DMS53 (cell line): ENCODE measurements at places on chromosomes 2 and 18.

GRCh38 chr2:124535816-124536215 is 510.7 kb downstream of the CNTNAP5 start:
- no peak for DNase-seq

- peak; percentile 9 for DNase-seq
Observed at GRCh38 chr2:51722311-51722710, 690.4 kb upstream of the NRXN1 start.

GRCh38 chr2:17688600-17688999 is 65.0 kb downstream of the SMC6 start:
- DNase-seq = no peak

DNA sequence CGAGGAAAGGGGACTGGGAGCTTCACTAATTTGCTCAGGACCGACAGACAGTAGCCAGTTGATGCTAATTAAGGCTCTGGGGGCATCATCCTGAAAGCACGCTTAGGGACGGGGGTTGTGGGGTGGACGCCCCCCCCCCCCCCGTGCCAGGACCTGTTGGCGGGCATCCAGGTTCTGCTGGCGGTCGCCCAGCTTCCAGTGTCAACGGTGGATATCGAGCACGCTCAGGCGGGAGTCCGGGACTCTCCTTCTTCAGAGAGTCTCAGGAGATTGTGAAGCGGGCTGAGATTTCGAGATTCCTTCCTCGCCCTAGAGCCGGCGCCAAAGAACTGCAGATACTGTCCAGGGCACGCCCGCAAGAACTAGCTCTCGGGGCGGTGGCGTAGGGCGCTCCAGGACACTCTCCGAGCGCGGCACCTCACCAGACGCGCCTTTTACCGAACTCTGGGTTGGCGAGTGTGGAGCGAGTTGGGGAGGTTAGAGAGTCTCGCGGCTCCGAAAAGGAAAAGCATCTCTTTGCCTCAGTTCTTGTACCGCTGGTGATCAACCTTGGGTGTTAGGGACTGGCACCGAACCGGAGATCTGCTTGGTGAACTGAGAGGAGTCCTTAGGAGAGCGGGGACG is 5.6 kb downstream of the RAX start:
- DNase-seq = peak; percentile 65

DNA sequence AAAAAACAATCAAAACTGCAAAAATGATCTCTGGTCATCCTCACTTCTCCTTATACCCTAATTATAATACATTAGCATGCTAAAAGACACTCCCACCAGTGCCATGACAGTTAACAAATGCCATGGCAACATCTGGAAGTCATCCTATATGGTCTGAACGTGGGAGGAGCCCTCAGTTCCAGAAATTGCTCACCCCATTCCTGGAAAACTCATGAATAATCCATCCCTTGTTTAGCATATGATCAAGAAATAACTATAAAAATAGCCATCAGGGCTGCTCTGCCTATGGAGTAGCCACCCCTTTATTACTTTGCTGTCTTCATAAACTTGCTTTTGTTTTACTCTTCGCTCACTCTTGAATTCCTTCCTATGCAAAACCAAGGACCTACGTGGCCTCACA is 5.7 kb upstream of the C2orf80 start:
- DNase-seq = no peak

DNA sequence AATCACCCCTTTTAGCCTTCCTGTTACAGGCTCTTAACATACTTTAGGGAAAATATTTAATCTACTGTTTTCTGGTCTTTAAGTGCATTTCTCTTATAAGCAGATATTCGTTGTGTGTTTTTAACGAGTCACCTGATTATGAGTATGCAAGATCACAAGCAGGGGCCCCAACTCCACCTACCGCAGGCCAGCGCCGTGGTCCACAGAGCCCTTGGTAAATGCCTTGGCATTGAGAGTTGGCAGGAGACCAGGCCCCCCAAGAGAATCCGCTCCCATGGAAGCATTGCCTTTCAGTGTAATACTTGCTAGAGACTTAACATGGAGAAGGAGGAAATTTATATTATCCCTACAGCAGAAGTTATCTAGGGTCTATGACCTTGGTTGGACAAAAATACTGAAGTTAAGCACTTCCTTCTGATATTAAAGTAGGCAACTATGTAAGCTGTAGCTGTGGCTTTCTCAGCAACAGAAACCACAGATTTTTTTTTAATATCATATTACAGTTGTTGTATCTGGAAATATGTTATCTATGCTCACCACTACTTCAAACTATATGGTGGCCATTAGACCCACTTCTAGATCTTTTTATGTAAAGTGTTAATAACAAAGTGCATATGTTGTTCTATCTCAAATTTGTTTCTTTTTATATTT is 241.8 kb upstream of the MGAT5 start:
- no peak for DNase-seq

DNA sequence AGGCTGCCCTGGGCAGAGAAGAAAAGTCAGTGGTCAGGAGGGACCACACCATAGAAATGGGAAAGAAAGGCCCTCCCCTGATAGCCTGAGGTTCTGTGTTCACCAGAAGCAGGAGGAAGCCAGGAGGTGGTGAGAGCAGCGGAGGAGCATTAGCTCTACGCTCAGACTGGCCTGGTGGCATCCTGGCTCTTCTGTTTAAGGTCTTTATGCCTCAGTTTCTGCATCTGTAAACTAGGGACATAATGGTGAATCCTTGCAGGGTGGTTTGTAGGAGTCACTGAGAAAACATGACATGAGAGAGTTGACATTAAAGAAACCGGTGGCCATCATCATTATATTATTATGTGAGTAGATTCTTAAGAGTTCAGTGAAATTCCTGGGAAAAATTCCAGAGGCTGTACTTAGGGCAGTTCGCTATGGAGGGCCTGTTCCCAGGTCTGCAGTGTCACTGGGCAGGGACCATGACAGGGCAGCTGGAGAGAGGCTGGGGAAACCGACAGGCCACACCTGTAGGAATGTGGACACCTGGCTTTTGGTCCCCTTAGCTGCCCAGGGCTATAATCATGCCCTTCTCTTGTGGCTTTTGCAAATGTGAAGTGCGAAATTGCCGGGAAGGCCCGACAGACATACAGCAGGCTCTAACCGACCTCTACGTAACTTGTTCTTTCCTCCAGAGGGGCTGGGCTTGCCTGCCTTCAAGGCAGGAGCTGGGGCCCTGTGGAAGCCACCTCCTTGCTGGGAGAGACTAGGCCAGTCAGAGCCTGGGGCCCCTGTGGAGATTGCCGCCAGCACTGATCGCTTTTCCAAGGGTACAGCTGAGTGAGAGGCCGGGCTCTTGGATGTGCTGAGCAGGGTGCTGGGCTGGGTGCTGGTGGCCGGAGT is 31.0 kb downstream of the GLI2 start:
- DNase-seq = no peak

DNA sequence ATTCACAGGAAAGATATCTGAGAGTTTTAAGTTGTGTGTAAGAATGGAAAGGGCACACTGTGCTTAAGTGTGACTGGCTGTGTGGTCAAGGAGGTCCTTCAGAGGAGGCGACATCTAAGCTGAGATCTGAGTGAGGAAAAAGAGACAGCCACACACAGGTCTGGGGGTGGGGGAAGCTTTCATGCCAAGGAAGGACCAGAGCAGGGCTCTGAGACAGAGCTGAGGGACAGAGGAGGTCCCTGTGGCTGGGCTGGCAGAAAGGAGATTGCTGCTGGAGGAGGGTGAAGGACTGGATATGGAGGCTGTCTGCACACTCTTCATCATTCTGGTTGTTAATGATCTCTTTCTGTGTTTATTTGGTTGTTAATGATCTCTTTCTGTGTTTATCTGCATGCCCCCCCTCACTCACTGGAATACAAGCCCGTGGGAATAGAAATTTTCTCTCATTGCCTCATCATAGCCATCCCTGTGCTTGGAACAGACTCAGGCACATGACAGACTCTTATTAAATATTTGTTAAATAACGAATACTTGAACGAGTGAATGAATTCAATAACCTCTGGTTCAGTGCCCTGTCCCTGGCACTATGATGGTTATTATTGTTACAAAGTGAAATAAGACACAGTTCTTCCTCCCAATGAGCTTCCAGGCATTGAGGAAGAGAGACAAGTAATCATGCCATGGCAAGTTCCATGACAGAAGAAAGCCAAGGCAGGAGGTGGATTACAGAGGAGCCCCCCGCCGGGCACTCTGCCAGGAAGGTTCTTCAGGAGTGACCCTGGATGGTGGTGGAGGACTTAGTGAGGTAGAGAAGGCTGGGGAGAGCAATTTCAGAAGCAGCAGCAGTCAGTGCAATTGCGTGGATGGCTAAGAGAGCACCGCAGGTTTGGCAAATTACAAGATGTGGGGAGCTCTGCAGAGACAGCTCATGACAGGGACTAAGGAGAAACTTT is 399.4 kb upstream of the HS6ST1 start:
- DNase-seq = no peak

DNA sequence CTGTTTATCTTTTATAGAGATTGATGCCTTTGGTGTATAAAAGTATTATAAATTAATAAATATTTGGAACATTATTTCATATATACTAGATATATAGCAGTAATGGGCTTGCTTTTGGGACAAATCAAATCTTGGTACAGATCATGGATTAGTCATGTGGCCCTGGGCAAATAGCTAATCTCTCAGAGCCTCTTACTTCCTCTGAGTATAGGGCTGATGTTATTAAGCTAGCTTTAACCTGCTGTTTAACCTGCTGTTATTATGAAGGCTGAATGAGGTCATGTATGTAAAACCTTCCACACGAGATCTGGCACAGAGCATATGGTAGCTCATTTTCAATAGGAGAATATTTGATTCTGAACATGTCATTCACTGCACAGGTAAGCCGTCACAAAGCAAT is 5.7 kb downstream of the ITGB6 start:
- DNase-seq = peak; percentile 21

GRCh38 chr2:235793163-235793752 is 299.4 kb downstream of the AGAP1 start:
- DNase-seq = peak; percentile 14

- no peak for DNase-seq
Observed at GRCh38 chr2:14628901-14629300, 3.6 kb upstream of the LRATD1 start.

GRCh38 chr2:170533156-170533555 is 182.0 kb upstream of the SP5 start:
- peak; percentile 76 for DNase-seq

GRCh38 chr2:232652505-232652851 is 19.1 kb downstream of the EFHD1 start:
- no peak for DNase-seq

- no peak for DNase-seq
Observed at GRCh38 chr2:156704617-156705016, 268.4 kb downstream of the GPD2 start.

DNA sequence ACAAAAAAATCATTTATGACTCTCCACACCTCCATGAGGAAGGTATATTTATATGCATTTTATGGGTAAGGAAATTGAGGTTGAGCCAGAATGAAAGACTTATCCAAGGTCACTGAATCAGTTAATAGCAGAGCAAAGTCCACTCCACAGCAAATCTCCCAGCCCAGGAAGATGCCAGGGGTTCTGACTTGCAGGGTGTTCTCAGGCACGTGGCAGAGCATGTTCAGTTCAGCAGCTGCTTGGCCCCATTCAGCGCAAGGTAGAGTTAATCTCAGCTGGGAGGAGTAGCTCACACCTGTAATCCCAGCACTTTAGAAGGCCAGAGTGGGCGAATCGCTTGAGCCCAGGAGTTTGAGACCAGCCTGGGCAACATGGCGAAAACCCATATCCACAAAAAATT is 17.8 kb upstream of the DGKD start:
- DNase-seq = no peak

DNA sequence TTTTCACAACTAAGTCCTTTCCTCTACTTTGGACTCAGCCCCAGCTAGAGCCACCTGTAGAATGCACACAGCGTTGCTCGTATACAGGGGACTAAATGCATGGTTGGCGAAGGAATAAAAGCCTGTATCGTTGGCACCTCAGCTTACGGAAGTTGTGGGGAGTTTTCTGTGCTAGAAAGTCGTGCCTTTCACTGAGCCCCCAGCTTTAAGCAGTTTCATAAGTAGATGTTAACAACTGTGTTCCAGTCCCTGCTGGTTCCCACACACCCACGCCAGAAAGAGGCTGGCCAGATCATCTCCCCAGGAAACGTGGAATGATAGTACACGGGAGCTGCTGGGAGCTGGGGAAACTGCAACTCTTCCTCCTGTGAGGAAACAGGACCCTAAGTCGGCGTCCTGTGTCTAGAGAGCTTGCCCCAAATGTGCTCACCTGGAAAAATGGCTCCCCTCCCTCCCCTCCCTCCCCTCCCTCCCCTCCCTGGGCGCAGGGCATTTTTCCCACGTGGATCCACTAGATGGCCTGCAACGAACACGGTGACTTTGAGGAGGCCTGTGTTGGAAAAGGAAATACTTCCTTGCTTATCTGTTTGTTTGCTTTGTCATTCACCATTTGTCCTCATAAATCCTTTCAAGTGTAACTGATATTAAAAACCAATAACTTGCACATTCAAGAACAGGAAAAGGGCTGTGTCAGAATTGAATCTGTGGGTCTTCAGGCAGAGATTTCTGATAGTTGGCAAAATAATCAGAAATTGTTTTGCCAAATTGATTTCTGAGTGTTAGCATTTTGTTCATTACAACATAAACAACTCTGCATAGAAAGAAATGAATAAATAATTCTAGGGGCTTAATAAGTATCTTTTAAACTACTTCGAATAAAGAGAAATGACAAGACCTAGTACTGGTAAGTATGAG is 43.9 kb upstream of the RFX8 start:
- peak; percentile 95 for DNase-seq

DNA sequence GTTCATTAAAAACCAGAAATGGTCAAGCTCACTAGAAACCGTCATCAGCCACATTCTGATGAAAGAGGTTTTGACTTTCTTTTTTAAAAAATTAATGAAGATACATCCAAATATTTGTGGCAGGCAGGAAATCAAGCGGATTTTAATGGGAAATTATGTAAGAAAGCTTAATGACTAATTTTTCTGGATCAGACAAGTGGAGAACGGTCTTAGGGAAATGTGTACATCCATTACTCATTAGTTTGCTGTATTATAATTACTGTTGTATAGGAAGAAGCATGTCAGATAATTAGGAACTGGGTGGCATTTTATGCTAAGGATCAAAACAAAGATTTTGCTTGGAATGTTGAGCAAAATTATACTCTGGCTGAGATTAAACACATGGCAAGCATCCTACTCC is 39.4 kb downstream of the AGAP1 start:
- no peak for DNase-seq

- DNase-seq = no peak
Observed at GRCh38 chr2:70047451-70047850, 39.8 kb upstream of the PCBP1 start.

- no peak for DNase-seq
Observed at GRCh38 chr2:85697716-85698115, 3.6 kb downstream of the GNLY start.

DNA sequence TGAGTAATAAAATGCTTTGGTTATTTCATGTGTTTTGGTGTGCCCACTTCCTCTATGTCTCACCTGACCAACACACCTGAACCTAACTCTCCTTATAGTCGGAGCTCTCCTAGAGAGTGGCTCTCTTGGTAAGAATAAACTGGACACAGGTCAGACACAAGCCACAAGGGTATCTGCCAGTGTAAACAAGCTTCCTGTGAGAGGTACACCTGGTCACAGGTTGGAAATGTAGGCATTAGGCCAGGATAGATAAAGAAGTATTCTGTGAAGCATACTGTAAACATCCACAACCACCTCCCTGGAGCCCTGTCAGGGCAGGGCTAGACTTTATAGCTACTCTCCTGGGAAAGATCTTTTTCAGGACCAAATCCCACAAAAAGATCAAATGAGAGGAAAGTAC is 69.4 kb downstream of the ZDBF2 start:
- peak; percentile 51 for DNase-seq
